ENCODE measurements at places on chromosomes 7 and 10.

DNA sequence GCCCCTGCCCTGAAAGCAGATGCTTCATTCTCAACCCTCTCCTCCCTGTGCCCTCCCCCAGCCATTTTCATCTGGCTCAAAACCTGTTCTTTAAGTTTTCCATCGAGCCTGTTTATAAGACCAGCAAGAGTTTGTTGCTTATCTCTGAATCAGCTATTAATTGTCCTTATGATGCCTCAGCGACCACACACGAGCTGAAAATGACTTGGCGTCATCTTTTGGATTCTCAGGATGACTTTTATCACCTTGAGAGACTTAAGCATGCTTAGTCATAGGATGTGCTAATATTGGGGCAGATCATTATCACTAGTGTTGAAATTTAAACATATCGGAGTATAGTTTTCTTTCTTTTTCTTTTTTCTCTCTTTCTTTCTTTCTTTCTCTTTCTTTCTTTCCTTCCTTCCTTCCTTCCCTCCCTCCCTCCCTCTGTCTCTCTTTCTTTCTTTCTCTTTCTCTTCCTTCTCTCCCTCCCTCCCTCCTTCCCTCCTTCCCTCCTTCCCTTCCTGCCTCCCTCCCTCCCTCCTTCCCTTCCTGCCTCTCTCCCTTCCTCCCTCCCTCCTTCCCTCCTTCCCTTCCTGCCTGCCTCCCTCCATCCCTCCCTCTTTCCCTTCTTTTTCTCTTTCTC is 184.5 kb downstream of the PHTF2 start:
- no peak for DNase-seq

DNA sequence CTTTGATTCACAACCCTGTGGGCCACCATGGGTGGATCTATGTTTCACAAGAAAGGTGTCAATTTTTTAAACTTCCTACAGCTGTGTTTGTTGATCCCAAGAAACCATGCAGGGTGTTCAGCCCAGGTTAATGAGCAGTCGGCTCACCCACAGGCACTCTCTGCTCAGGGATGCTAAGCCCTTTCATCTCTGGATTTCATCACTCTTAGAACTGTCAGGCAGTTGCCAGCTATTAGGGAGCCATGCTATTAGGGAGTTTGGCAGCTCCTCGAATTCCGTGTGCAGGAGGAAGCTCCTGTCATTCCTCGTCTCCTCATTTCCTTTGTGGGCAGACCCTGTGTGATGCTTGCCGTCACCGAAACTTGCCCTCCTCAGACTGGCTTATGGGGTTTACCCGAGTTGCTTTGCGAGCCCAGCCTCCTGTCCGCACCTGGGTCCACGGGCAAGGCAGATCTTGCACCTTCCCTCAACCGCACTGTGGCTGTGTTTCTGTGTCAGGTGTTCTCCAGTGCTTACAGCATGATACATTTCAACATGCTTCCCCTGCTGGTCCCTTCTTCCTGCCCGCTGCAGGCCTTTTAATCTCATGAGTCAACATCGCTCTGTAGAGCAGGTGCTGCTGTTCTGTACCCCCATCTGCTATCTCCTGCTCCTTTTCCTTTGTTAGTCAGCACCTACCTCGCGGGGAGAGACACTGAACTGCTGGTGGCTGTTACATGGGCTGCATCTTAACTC is 509.8 kb downstream of the SUGCT start:
- no peak for DNase-seq

DNA sequence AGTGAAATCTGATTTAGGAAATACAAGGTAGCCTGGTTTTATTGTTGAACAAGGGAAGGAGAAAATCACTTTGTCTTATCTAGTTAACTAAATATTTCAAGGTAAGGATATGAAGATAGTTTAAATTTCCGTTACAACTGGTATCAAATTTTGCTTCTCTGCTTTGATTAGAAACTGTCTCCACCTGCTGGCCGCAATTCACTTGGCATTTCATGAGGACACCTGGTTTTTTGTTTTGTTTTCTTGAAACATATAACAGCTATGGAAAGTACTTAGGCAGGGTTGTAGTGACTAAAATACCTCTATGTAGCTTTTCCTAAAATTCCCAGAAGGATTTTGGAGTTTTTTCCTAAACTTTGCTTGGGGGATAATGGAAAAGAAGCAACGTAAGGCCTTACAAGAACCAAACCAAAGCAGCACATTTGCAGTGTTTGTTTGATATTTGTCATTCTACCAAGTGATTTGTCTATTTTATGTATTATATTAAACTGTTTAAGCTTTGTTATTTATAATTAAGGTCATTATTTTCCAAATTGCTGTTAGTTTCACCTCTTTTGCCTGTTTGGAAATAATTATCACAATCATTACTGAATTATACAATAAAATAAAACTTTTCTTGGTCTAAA is 73.6 kb downstream of the AHCYL2 start:
- DNase-seq: peak; percentile 40

DNA sequence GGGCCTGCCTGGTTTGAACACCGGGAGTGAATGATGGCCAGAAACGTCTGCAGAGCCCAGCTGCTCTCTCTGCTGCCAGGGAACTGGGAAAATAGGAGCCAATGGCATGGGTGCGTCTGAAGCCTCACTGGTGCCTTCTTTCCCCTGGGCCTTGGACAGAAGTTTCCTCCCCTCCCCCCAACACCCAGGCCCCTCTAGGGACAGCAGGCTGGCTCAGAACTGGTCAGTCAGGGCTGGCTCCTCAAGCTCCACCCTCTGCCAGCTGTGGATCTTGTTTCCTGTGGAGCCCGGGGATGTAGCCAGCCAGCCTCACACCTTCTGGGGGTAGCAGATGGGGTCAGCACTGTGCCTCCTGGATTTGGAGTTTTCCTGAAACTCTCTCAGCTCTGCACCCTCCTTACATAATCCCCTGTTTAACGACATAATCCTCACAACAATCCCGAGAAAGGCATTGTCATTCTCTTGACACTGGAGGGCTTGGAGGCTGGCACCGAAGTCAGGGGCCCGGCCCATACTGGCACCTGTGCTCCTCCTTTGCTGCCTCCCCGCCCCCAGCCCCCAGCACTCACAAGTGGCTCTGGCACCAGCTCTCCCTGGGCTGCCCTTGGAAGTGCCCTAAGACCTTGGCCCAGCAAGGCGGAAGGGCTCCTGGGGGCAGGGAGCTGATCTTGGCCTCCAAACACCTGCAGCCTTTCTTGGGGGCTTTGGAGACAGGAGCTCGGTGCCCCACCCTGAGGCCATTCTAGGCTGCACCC is 5.7 kb downstream of the LDB3 start:
- DNase-seq: no peak

- DNase-seq: no peak
These were observed 18.1 kb upstream of the KCND2 start for GRCh38 chr7:120254845-120255244.

DNA sequence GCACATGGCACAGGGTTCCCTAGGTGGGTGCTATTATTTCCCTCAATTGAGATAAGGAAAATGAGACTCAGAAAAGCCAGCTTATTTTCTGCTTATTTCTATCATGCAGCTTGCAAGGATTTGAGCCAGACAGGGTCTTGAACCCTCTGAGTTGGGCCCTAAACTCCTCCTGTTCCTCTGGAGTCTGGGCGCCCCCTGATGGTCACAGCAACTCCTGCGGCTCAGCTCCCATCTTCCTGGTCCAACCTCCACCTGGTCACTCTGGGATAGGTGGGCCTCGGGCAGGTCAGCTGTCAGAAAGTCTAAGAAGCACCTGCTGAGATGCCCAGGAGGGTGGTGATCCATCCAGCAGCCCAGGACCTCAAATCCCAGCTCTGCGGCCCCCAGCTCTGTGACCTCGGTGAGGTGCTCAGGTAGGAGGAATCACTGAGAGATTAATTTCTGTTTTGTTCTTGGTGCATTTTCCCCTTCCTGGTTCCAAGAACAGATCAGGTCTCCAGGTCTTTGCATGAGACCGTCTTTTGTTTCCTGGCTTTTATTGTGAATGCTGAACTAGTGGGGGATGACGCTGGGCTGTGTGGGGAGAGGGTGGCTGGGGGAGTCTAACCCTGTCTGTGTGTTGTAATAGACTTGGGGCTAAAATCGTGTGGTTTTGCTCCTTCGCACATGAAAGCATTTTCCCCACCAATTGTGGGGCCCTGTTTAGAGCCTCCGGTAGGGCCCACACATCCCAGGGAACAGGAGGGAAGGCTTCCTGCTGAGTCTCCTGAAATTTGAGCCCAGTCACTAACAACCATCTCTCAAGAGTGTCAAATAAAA is 32.8 kb downstream of the TMEM130 start:
- no peak for DNase-seq

- DNase-seq: no peak
These were observed 65.0 kb downstream of the POU6F2 start for GRCh38 chr7:39042670-39043069.

DNA sequence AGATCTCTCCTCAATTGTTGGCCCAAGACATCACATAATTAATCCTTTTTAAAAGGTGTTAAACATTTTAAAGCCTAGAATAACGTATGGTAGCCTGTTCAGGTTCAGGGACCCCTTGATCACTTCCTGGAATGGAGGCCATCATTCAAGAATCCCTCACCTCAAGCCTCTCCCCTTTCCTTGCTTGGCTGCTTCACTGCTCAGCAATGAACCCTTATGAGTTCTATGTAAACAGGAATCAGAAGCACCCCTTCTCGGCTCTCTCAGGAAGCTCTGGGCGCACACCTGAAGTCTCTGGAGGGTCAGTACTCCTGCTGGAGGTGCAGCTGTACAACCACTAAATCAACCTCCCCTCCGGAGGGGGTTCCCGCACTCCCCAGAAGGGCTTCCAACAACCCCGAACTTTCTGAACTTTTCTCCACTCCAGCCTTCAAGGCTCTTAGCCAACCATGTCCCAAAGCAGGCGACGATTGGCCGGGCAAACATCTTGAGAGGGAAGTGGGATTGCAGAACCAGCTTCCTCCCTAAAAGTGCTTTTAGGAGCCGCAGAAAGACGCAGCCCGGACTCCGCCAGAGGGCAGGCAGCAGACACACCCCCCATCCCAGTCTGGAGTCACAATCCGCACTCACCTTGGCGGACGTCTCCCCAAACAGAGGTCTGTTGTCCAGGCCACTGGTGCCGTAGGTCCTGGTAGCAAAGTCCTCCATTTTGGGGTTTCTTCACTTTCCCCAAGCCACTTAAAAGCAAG is 562 bp downstream of the TMEM243 start:
- peak; percentile 36 for DNase-seq

DNA sequence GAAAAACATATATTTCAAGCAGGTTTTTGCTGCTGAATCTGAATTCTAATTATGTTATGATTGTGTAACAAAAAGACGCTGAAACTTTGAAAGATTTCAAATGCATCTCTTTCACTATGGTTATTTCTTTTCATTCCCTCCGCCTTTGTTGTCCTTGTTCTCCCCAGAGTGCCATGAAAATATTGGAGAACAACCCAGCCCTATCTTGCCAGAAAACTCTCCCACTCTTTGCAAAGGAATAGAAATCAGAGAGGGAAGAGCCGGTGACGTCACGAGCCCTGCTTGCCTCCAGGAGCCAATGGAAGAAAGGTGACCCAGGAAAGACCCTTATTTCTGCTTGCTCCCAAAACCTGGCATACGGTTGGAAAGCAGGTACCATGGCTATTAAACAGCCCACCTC is 3.4 kb downstream of the GFRA1 start:
- DNase-seq: no peak

GRCh38 chr10:4053940-4054339 is 268.9 kb upstream of the KLF6 start:
- DNase-seq: no peak

DNA sequence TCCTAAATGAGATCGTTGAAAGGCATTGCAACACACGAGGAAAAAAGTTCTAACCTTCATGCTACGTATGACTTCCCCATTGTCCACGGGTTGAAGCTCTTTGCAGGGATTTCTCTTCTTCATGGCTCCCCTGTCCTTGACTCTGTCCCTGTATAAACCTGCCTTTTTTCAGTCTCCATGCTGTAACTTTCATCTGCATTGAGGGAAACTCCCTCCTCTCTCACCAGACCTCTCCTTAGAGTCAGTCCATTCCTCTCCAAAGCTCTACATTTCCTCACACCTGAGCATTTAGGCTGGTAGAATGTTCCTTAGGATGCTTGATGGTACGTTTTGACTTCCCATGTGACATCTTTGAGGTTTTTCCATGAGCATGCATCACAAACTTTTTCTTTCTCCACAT is 134.2 kb upstream of the FAM171A1 start:
- DNase-seq: no peak

DNA sequence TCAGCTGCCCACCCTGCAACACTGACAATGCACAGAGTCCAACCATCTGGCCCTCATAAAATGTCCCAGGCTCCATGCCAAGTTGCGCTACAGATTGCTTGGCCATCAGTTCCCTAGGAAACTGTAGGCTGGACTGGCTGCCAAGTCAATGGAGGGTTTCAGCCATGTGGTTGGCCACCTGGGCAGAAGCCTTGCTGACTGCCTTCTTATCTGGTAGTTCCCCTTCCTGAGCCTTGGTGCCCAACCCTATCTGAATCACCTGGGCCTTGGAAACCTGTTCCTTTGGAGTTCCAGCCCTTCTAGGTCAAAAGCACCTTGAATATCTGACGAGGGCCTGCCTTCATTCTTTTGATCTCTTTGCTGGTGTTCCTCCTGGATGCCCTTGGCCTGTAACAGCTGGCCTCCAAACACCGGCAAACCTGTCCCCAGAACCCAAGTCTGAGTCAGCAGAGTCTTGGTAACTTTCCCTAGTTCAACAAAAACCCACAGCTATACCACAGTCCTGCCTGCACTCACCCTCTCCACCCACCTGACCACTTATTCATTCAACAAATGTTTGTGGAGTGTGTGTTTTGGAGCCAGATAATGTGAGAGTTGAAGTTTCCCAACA is 37.4 kb upstream of the KDM7A start:
- no peak for DNase-seq

DNA sequence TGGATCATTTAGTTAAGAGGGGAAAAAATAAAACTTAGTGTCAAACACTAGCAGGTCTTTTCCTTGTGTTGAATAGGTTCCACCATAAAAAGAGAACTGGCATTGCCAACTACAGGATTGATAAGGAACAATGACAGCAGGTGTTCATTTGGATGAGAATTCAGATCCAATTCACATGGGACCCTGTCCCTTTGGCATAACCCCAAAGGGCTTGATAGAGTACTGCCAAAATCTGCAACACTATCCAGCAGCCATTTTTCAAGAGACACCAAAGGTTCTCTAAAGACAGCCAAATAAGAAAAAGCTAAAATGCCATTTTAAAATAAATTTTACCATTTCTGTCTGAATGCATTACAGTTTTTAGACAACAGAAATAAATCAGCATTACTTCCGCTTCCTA is 422.3 kb downstream of the DGKB start:
- DNase-seq: no peak

DNA sequence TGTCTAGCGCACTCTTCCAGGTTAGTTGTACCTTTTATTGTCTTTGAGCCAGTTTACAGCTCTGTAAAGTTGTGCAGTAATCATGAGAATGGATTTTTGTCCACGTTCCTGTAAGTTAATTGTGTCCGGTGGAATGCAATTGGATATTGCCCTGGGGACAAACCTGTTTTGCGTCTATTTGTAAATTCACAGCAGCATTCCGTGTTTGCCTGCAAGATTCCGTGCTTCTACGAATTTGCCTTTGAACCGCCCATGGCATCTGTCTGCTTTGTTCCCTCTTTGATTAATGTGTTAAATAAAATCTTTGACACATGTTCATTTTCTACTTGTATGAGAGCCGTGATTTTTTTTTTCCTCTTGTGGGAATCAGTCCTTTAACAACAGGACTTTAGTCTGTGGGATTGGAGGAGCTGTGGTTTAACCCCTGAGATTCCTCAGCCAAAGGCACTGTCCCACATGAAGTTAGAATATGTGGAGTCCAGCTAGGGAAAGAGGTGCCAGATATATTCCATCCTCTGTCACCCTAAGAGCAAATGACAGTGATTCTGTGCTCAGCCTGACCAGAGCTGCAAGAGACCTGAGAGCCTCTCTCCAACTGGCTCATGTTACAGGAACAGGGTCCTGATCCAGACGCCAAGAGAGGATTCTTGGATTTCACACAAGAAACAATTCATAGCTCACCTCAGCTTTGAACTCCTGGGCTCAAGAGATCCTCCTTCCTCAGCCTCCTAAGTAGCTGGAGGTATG is 126.3 kb downstream of the COL26A1 start:
- no peak for DNase-seq

Measured in CD4-positive, alpha-beta T cell treated with Interleukin-4 for 4 hours (primary cell).